ENCODE measurements at places on chromosomes 2 and 18.

DNA sequence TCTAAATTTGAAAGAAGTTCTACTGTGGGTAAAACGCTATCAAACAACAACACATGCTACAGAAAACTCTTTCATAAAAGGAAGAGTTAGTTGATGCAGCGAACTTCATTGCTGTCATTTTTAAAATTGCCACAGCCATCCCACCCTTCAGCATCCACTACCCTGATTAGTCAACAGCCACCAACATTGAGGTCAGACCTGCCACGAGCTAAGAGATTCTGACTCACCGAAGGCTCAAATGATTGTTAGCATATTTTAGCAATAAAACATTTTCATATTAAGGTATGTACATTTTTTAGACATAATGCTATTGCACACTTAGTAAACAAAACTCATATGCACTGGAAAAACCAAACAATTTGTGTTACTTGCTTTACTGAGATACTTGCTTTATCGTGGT lies 347.1 kb downstream of the CLIP4 start:
- DNase-seq: peak; percentile 34

DNA sequence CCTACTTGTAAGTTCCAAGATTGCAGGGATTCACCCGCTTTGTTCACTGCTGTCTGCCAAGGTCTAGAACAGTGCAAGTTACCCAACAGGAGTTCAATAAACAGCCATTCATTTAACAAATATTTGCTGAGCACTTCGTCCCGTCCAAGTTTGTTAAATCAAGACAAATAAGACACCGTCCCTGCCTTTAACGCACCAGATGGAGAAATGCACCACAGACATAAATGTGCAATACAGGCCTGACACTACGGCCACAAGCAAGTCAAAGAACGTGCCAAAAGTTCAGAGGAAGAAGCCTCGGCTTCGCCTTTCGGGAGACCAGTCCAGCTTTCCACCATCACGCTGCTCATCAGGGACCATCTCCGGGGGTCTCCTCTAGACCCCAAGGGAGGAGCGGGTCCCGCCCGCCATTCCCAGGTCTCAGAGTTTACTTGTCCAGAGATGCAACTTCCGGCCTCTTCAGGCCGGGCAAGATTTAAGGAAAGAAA lies 429 bp downstream of the C2orf76 start:
- DNase-seq: no peak

- DNase-seq: no peak
These were observed 950.7 kb upstream of the PIK3C3 start for GRCh38 chr18:41004324-41004723.

- no peak for DNase-seq
These were observed 81.0 kb downstream of the SEMA4F start for GRCh38 chr2:74735009-74735408.

DNA sequence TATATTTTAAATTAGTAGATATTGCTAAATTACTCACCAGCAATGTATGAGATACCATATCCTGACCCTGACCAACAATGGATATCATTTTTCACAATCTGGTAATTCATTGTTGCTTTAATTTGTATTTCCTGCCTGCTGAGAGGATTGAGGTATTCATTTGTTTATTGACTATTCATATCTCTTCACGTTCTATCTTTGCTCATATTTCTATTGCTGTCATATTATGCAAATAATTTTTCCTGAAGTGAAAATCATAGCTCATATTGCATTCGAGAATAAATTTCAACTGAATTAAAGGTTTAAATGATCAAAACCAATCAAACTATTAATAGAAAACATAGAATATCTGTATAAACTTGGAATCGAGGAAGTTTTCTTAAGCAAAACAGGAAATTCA lies 31.0 kb downstream of the INO80D start:
- no peak for DNase-seq

DNA sequence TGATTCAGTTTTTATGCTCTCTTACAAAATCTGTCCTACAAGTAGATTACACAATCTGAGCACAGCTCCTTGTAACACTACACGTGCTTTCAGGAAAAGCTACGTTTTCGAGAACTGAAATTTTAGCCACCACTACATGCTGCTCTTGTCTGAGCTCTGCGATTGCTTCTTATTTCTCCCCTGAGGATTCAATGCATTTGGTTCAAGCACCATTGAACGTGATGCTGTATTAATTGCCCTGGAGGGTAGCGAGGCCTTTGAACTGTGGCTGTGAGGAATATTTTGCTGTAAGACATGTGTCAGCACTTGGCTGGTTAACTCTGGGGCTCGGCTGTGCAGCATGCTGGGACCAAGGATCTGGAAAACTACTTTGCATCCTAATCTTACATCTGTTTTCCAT lies 405.8 kb downstream of the EPHA4 start:
- peak; percentile 55 for DNase-seq

DNA sequence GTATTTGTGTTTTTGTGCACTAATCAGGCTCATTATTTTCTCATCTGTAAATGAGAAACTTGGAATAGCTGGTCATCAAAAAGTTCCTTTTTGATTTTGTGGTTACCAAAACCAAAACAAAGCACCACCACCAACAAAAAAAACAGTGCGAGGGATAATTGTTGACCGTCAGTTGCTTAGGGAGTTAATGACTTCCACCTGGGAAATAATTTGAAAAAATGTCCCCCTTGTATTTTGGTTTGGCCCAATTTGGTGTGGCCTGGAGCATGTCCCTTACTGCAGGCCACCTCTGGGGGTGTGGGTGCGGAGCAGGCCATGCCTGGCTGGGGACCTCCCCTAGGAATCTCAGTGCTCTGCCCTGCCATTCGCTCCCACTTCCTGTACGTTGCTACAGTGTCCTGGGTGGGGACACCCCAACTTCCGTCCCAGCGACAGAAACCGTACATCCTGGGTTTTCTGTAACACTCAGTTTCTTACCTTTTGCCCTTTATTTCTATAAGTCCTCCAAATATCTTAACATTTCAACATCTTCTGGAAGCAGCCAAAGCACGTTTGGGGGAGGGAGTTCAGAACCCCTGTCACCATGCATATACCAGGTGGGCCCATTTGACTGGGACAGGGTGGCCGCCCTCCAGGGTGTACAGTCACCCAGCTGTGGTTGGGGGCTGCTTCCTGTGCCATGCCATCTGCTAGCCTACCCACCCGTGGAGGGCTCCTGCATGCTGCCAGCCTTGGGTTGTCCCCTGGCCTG lies 31.3 kb downstream of the NCK2 start:
- DNase-seq: no peak

DNA sequence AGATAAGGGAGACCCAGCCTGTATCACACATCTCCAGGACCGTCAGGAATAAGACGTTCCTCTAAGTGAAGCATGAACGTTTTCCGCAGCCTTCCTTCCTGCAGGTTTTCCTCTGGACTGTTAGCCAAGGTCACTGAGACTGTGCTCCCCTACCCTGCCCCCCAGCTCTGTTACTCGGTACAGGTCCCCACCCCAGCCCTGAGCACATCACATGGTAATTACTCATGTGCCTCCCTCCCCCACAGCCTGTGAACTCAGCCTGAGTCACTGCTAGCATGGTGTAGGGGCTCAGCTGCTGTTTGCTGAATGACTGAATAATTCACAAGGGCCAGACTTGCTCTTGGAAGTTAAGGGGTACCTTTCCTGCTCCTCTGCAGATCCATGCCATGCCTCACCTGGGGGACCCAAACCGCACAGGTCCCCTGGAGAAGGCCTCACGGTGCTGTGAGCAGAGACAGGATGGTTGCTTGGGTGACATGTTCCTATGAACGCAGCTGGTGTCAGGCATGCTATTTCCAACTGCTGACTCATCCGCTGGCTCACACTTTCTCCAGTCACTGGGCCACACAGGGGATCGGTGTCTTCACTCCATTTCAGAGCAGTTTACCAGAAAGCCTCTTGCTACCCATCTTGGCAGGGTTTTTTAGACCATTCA lies 88.2 kb downstream of the PLB1 start:
- DNase-seq: peak; percentile 50

DNA sequence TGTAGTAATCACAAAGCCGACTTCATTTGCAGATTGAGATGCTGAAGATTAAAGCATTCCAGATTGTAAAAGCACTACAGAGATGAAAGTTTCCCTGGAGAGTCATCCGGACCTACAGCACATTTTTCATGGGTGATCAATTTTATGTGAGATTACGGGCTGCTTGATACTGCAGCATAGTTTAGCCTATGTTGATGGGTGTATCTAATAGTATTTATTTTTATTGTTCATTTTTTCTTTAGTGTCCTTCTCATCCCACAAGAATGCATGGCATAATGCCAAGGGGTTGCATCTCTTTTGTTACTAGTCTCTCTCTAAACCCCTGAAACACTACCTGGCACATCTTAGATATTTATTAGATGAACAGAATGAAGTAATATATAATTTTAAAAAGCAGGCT lies 240.4 kb downstream of the MBD2 start:
- DNase-seq: peak; percentile 23

DNA sequence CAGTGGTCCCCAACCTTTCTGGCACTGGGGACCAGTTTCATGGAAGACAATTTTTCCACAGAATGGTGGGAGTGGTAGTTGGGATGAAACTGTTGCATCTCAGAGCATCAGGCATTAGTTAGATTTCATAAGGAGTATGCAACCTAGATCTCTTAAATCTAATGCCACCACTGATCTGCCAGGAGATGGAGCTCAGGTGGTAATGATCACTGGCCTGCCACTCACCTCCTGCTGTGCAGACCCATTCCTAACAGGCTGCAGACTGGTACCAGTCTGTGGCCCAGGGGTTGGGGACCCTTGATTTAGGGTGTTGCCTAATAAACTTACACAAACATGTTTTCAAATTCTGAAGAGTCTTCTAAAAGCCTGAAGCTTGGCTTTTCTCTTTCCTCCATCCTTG lies 261.3 kb downstream of the CDH19 start:
- DNase-seq: no peak

DNA sequence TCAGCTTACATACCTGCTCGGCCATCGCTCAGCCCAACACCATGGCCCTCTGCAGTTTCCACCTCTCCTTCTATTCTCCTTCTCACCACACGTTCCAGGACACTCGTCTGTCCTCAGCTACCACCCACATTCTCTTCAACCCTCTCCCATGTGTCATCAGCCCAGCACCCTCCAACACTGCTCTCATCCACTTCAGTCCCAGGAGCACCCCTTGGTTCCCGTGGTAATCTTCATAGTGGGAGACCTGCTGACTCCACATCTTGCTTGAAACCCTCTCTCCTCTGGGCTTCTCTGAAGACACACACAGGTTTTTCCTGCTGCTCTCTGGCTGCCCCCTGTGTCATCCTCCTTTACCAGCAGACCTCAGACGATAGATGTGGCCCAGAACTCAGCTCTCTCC lies 228.7 kb downstream of the GBX2 start:
- no peak for DNase-seq

DNA sequence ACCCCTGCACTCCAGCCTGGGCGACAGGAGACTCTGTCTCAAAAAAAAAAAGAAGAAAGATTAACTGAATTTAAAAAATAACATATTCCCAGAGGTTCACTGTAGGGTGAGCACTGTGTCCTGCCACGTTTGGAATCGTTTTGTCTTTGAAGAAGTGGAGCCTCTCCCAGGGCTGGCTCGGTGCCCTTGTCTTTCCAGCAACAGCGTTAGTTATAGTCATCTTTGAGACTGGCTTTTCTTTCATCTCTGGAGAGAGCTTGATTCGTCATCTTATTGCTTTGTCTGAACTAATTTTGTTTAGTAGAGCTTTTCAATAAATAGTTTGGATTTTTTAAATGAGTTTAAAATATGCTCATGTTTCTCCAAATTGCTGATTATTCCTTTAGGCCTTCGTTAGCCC lies 50.5 kb downstream of the IMPA2 start:
- DNase-seq: peak; percentile 67

DNA sequence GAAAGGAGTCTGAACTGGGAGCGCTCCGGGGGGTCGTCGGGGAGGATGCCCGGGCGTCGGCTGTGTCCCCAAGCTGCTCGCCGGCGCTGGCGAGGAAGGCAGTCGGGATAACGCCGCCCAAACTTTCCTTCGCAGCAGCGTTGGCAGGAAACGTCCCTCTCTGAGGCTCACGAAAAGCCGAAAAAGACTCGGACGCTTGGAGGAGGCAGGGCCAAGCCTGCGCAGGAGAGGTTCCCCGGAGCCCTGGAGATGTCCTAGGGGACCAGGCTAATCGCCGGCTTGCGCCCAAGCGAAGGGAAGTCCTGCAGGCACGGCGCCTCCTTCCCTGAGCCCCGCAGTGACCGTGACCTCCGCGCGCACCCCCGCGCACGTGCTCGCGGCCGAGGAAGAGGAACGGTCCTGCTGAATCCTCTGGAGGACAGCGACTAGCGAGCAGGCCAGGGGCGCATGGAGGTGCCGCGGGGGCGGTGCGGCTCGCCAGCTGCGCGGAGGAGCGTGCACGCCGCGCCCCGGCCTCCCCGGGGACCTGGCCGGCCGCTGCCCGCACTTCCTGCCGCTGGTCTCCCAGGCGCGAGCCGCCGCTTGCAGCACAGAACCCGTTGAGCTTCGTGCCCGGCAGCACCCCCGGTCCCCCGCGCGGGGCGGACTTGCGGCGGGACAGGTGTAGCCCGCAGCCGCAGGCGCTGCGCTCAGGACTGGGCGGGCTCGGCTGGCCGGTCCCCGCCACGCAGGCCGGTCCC lies at the start of gene SH3RF3:
Gene SH3RF3 (plus strand): TSS at position 590 of the 740 bp plus-strand sequence.
- DNase-seq: no peak

DNA sequence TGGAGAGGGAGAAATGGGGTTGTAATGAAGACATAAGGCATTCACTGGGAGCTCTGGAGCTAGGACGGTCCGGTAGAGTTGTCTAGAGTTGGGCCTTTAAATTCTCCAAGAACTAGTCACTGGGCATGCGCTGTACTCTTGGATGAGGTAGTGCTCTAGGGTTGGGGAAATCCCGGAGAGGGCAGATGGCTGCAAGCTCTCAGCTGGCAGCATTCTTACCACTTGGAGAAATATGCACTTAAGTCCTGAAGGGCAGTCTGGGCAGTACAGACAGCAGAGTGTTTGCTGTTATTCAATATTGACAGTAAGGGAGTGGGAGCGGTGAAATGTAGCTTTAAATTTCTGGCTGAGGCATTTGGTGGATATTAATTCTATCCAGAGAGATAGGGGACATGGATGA lies 214.6 kb downstream of the RDH14 start:
- no peak for DNase-seq

- DNase-seq: no peak
These were observed 891.6 kb upstream of the CRIM1 start for GRCh38 chr2:35463805-35464596.

DNA sequence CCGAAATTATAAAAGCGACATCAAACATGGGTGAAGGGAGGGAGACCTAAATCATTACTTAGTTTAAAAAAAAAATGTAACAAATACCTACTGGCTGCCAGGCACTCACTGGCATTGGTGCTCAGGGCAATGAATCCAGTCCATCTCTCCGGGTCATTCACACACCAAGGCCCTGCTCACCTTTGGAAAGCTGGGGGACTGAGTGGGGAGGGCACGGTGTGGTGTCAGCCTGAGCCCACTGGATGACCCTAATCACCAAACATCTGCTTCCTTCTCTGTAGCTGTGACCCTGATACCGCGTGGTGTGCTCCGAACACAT lies 336 bp upstream of the DDX1 start:
- DNase-seq: no peak

- DNase-seq: no peak
These were observed at the start of gene LRP2 for GRCh38 chr2:169362118-169362893. TSS of gene LRP2 (minus strand) at chr2:169362534. CDS start at chr2:169362399, 135 bp downstream.

- DNase-seq: no peak
These were observed 55.6 kb downstream of the CCDC85A start for GRCh38 chr2:56239437-56239836.

- DNase-seq: no peak
These were observed 62.1 kb upstream of the SLC16A14 start for GRCh38 chr2:230130668-230131364.

GRCh38 chr2:205778356-205778755 lies 96.1 kb downstream of the NRP2 start:
- no peak for DNase-seq
